ENCODE measurements at places on chromosomes 16 and 17.
A peak's percentile ranks its signal among the peaks of the same experiment; 100 is the strongest.

- DNase-seq = peak; percentile 98
Measured at GRCh38 chr16:27286451-27286850, 17.9 kb upstream of the NSMCE1 start.

DNA sequence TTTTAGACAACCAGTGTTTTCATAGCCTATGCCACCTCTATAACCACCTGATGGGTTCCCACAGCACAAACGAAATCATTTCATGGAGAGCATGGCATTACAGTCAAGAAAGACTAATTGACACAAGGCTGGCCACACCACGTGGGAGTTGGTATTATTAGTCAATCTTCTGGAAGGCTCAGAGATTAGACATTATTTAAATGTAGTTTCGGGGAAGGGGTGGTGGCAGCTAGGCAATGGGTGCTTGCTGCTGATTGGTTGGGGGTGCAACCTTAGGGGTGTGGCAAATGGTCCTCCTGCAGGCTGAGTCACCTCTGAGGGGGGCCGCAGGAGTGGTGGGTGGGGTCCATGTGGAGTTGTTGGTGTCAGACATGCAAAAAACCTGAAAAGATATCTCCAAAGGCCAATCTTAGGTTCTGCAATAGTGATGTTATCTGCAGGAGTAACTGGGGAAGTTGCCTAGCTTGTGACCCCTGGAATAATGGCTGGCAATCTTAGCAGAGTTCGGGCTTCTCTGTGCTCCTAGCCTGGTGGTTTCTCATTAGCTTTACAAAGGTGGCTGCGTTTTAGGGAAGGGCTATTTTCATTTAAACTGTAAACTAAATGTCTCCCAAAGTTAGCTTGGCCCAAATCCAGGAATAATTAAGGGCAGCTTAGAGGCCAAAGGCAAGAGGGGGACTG, 4.6 kb downstream of the TEN1 start:
- DNase-seq = peak; percentile 67

GRCh38 chr16:12925026-12925800, 23.8 kb downstream of the SHISA9 start:
- DNase-seq = no peak

GRCh38 chr16:29860218-29860617, 2.8 kb downstream of the CDIPT start:
- DNase-seq = no peak

DNA sequence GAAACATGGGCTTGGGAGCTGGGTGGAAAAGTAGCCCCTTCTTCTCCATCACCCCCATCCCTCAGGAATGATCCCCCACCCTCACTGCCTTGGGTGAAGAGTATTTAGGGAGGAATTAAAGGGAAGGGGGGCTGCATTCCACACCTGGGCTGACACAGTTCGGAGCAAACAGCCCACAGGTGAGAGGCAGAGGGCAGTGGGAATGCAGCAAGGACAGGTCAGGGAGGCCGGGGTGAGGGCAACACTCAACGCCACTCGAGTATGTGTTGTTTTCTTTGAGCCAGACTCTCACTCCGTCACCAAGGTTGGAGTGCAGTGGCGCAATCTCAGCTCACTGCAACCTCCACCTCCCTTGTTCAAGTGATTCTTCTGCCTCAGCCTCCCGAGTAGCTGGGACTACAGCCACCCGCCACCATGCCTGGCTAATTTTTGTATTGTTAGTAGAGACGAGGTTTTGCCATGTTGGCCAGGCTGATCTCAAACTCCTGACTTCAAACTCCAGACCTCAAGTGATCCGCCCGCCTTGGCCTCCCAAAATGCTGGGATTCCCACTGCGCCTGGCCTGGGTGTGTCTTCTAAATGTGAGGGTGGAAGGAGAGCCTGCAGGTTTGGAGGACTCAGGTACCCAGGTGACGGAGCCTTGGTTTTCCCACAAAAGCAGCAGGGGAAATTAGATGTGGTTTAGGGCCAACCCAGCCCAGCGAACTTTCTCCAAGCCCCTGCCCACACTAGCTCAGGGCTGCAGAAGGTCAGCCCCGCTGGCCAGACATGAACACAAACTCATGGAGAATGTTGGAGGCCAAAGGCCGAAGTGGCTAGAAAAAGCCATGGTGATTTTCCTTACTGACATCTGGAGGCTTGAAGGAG, 21.2 kb upstream of the ITGA3 start:
- no peak for DNase-seq

GRCh38 chr17:49344914-49345313, 17.1 kb downstream of the ZNF652 start:
- DNase-seq = no peak

- peak; percentile 62 for DNase-seq
Measured at GRCh38 chr16:66728117-66728787, 23.2 kb downstream of the DYNC1LI2 start.

DNA sequence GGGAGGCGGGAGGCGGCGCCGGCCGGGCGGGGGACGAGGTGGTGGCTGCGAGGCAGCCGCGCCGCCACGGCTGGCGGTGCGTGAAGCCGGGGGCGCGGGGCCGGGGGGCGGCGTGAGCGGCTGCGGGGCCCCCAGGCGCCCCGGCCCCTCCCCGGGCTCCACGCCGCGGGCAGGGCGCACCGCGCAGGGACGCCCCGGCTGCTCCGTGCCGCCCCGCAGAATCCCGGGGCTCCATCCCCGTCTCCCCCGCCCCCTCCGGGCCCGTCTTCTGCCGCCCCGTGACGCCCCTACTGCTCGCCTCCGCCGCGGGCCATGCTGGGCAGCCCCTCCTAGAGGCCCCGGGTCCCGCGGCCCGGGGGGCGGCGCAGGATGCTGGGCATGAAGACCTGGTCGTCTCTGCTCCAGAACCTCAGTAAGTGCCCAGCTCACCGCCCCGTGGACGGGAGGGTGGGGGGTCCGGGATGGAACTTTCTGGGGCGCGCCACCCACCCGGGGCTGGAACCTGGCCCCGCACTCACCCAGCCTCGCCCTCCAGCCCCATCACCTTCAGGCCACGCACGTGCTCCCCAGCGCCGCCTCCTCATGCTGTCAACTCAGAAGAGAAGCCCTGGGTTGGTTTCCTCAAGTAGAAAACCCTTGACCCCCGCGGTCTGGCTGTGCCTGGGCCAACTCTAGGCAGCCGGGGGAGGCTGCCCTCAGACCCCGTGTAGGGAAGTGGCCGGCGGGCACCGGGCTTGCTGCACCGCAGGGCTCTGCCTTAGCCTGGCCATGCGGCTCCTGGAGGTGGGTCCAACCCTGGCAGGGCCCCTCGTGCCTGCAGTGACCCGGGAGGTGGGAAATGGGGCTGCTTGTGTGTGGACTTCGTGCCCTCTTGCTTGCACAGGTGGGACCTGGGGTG, 150.2 kb upstream of the GSE1 start:
- DNase-seq = no peak

All from fibroblast of lung (primary cell).